ENCODE measurements at places on chromosomes 6 and 20.

GRCh38 chr6:108114841-108115597 lies 40.5 kb upstream of the OSTM1 start:
- peak; percentile 55 for DNase-seq

DNA sequence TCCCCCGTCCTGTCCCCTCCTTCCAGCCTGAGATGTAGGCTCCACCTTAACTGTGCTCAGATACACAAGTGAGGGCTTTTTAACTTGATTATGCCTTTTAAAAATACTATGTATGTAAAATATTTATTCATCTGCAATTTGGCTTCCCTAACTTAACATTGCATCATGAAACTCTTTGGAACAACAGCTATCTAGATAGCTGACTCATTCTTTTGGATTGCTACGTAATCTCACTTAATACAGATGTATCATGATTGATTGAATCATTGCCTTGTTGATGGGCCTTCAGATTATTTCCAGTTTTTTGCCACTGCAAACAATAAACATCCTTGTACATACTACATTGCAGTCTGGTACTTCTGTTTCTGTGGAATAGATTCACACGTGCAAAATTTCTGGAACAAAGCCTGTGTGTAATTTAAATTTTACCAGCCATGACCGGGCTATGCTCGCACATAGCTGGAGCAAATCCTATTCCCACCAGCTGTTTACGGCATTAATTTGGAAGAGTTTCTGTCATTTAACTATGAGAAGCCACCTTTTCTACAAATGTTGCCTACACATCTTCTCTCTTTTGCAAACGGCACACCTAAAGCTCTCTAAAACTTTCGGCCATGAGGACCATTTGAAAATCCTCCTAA lies 6.5 kb downstream of the PRND start:
- no peak for DNase-seq

DNA sequence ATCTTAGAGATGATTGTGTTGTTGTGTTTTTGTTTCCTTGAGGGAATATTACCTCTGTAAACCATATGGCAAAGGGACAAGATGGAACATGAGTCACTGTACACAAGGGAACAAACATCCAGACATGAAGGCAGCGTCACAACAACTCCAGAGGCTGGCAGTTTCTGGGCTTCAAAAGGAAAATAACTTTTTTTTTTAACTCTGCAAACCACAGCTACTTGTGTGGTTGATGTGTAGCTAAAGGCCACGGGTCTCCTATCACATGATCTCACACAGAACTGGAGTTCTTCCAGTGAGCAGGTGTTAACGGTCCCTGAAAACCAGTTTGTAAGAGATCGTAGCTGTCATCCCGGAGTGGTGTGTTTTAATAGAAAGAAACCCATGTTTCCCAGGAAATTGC lies 33.2 kb upstream of the HBS1L start:
- DNase-seq = peak; percentile 49

DNA sequence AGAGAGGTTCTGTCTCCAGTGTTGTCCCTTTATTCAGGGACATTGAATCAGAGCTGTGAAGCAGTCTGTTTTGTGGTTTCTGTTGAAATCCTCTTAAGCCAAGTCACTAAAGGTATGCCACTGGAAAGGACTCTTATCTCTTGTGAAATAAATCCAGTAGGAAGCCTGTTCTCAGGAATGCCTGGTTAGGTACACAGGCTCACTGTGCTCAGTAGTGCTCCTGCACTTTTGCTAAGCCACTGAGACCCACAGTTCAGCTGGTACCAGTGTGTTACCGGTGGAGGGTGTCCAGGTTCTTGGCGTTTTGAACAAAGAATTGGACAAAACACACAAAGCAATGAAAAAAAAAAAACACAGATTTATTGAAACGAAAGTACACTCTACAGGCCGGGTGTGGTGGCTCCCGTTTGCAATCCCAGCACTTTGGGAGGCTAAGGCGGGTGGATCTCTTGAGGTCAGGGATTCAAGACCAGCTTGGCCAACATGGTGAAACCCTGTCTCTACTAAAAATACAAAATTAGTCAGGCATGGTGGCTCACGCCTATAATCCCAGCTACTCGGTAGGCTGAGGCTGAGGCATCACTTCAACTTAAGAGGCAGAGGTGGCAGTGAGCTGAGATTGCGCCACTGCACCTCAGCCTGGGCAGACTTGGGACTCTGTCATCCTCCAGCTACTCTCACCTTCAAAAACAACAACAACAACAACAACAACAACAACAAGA lies 186.1 kb downstream of the JARID2 start:
- no peak for DNase-seq

DNA sequence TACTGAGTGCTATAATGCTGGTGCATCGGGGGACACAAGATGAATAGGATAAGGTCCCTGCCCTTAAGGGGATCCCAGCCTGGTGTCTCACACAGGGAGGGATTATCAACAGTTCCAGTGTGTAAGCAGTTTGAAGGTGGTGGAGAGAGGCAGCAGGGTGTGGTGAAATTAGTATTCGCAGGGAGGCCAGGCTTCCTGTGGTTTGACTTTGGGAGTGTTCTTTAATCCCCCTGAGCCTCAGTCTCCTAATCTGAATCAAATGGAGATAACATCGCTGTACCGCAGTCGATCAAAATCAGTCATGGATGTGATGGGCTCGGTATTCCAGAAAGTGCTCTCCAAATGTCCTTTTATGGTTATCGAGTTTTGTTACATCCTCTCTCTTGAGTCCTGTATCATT lies 288.1 kb upstream of the SUPT3H start:
- DNase-seq = no peak

DNA sequence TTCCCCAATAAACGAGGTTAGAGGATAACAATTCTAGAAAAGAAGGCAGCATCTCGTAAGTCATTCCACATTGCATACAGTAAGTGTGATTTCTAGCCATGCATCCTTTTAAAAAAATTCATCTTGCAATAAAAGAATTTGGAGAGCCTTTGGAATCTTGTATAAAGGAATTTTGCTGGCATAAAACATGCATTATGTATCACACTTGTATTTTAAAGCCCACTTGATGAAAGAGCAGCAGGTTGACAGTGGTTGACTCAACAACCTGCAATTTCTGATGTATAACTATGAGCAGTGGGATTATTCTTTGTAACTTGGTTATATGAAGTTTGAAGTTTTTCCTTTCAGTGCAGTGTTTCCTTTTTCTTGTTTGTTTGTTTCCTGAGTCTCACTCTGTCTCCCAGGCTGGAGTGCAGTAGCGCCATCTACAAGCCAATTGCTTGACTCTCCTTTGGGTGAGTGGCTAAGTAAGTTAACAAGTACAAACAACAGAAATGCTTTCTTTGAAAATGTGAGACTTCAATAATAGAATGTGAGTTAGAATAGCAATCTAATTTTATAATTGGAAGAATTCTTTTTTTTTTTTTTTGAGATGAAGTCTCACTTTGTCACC lies 39.9 kb downstream of the JARID2 start:
- no peak for DNase-seq

- DNase-seq = no peak
Measured at GRCh38 chr20:43198607-43199006, 8.9 kb upstream of the PTPRT start.

- DNase-seq = no peak
Measured at GRCh38 chr6:99165838-99166237, 183.6 kb downstream of the FAXC start.

GRCh38 chr6:13304101-13304500 lies 24.2 kb downstream of the TBC1D7 start:
- no peak for DNase-seq

DNA sequence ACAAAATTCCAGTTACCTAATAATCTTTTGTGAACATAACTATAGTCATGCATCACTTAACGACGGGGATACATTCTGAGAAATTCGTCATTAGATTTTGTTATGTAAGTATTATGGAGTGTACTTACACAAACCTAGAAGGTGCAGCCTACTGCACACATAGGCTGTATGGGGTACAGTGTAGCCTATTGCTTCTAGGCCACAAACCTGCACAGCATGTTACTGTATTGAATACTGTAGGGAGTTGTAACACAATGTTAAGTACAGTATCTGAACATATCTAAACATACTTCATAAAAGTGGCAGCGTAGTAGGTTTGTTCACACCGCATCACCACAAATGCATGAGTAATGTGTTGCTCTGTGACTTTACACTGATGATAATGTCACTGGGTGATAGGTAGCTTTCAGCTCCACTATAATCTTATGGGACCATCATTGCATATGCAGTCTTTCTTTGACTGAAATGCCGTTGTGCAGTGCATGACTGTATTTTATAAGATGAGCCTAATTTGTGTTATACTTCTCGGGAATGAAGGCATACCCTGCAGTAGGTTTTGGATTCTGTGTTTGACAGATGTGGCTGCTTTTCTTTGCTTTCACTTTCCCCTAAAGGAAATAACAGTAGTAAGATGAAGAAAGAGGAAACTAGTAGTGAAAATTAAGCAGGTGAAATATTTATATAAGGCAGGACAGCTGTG lies 365.6 kb downstream of the FARS2 start:
- peak; percentile 24 for DNase-seq

- no peak for DNase-seq
Measured at GRCh38 chr20:7966176-7966575, 25.9 kb upstream of the HAO1 start.

- DNase-seq = no peak
Measured at GRCh38 chr6:491233-491632, 99.7 kb downstream of the IRF4 start.

DNA sequence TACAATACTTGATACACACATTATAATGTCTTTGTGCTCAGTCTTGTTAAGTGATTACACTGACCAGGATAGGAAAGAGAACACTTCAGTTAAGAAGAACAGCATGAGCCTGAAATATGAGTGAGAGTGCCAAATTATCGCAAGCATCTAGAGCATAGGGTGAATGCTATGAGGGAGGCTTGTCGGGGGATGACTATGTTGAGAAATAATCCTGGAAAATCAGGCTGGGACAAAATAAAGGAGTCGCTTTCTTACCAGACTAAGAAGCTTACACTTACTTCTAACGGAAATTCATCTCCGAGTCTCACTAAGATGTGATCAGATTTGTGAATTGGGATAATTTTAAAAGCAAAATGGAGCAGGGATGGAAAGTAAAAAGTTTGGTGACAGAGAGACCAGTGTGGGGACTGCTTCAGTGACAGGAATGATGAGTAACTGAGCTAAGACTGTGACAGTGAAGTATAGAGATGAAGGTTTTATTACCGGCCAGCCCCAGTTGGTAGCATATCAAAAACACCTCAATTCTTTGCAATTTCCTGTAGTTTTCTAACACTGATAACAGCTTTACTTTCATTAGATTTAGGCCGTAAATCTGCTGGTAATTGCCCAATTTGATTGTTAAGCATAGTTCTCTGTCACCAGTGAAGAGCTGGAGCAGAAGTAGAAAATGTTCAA lies 48.4 kb upstream of the DEFB112 start:
- no peak for DNase-seq

- DNase-seq = no peak
Measured at GRCh38 chr6:104396077-104396476, 463.6 kb downstream of the HACE1 start.

DNA sequence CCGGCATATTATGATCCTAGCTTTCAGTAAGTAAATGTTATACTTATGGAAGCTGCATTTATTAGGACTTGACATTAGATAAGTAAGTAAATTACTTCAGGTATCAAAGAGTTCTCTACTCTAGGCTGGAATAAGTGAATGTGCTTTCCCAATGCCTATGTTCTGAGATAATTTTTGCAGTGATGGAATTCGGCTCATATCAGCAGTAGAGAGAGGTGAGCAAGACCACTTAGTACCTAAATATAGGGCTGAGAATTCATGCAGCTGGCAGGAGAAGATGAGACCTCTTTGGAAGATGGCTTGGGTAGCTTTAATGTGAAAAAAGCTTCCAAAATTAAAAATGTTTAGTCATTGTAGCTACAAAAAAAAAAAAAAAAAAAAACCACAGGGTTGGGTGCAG lies 13.3 kb upstream of the BEND3 start:
- no peak for DNase-seq

DNA sequence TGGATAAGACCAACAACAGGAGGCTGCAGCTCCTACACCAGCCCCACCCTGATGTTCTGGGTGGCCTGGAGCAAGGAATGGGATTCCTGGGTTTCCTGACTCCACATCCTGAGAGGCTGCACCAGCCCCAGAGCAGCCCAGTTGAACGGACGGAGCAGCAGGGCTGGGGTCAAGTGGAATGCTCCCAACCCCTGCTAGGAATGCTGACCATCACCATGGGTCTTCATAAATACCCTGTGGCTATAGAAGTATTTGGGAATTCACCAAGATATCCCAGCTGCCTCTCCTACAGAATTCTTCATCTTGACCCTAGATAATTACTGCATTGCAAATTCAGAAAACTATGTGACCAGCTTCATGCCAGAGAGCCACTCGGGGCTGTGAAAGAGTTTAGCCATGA lies 180.3 kb downstream of the THBS2 start:
- DNase-seq = no peak

- DNase-seq = no peak
Measured at GRCh38 chr20:39986173-39986904, 702.7 kb downstream of the MAFB start.

DNA sequence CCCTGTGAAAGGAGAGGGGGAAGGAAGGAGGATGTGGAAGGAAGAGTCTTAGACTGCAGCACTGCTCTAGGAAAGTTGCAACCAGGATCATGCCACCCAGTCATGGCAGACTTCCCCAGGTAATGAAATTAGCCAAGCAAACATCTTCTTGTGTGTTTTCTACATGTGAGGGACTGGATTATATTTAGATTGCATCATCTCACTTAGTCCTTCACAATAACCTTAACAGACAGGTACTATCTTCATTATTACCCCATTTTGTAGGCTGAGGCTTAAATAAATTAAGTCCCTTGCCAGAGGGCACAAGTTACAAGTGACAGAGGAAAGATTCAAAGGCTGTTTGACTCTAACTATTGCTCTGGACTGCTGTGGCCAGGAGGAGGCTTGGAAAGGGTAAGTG lies 9.7 kb upstream of the MAFB start:
- DNase-seq = no peak

- no peak for DNase-seq
Measured at GRCh38 chr6:114253431-114253830, 89.4 kb downstream of the HS3ST5 start.

- DNase-seq = no peak
Measured at GRCh38 chr6:44036699-44037101, 90.6 kb downstream of the MRPL14 start.

GRCh38 chr6:96948631-96949030 lies 24.1 kb downstream of the KLHL32 start:
- DNase-seq = no peak

DNA sequence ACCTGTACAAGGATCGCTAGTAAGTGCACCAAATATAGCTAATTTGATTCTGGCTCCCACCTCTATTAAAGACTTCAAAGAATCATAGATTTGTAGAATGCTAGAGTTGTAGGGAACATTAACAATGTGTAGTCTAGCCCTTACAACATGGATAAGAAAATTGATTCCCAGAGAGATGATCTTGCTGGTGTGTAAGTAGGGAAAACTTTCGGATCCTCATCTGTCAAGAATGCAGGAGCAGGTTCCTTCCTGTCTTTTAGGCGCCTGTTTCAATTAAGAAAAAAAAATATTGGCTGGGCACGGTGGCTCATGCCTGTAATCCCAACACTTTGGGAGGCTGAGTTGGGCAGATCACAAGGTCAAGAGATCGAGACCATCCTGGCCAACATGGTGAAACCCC lies 12.3 kb upstream of the RNF39 start:
- no peak for DNase-seq

All from CD4-positive, CD25-positive, alpha-beta regulatory T cell (primary cell).